ENCODE measurements at places on chromosomes 16 and 17.

DNA sequence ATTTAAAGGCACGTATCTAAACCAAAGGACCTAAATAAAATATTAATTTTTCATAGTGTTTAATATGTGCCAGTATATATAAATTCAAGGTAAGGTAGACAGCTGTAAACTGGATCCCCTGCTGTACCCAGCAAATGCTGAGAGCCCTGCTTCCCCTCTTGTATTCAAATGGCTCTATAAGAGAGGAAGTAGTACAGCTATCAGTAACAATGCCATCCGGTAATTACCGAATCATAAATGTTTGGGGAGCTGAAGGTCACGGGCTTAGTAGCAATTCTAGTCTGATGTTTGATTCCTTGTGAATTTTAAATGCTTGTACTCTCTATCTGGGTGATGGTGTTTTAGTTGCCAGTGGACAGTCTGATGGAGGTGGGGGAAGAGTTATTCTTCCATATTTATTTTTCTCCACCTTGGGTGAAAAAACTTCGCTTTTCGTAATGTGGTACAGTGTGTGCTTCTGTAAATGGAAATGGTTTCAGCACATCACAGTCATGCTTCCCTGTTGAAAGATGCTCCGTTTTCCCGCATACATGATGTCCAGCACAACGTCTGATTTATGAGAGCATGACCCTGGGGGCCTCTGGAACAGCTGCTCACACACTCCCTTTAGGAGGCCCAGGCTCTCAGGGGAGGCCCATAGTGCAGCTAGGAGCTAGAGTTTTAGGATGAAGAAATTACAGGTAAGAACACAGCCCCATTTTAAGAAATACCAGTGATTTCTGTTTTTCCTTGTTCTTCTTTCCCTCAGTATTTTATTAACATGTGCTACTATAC is 423.9 kb downstream of the WWOX start:
- no peak for DNase-seq

DNA sequence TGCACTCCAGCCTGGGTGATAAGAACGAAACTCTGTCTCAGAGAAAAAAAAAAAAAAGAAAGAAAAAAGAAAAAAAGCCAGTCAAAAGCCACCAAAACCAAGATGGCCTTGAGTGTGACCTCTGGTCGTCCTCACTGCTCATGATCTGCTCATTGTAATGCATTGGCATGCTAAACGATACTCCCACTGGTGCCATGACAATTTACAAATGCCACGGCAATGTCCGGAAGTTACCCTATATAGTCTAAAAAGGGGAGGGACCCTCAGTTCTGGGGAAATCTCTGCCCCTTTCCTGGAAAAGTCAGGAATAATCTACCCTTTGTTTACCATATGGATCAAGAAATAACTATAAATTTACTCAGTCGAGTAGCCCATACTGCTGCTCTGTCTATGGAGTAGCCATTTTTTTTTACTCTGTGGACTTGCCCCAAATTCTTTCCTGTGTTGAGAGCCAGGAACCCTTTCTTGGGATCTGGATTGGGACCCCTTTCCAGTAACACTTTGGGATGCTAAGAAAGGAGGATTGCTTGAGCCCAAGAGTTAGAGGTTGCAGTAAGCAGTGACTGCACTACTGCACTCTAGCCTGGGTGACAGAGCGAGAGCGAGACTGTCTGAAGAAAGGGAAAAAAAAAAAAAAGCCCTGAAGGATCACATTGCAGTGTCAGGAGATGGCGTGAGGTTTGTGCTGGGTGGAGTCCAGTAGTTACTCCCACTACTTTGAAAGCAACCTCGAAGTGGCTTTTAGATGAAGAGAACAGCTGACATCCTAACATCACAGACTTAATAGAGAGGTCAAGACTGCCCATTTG is 3.7 kb upstream of the TMEM231 start:
- DNase-seq, result no peak

GRCh38 chr16:82641336-82641984 is 14.7 kb downstream of the CDH13 start:
- no peak for DNase-seq

DNA sequence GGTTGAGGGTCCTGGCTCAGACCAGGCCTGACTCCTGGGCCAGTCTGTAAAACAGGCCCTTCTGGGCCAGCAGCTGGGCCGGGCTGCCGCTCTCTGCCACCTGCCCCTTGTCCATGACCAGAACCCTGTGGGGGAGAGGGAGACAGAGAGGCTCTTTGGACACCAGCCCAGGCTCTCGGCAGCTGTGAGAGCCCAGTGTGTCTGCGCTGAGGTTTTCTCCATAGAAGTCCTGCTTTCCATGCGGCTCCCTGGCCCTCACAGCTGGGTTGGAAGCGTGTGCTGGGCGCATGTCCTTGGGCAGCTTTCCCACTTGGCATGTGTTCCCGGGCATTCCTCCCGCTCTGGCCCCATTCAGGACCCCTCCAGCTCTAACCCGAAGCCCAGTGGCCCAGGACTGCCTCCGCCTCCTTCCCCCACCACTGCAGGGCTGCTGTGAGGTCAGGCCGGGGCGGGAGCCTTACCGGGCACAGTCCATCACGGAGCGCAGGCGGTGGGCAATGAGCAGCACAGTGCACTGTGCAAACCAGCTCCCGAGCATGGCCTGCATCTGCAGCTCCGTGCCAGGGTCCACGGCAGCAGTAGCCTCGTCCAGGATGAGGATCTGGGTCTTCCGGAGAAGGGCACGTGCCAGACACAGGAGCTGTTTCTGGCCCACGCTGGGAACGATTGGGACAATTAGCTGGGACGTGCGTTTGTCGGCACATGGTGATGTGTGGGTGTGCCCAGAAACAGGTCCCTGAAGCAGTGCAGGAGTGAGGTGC is 73.0 kb downstream of the ABCC6 start:
- no peak for DNase-seq

- DNase-seq, result no peak
Measured at GRCh38 chr17:6492892-6493674, 48.8 kb downstream of the PIMREG start.

GRCh38 chr17:38428643-38429371 is 543 bp downstream of the ARHGAP23 start:
- no peak for DNase-seq

GRCh38 chr16:11658896-11659708 is 9.2 kb upstream of the SNN start:
- no peak for DNase-seq

GRCh38 chr16:79212114-79212791 is 388.3 kb downstream of the MAF start:
- peak; percentile 30 for DNase-seq

DNA sequence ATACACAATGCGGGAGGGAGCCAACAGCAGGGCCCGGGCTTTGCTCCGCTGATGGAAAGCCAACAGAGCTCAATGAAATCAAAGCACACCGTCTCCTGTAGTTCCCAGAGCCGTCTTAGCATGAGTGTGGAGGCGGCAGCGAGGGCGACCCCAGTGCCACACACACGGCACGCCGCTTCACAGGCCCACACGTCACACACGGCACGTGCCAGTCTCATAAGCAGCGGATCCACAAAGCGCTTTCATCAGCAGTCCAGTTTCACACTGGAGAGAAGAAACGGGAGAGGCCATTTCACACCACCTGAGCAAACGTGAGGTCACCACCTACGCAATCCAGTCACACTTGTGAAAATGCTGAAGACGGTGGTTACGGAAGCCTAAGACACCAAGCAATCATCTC is 34.8 kb downstream of the CYB5D2 start:
- DNase-seq, result no peak

Data from neuronal stem cell (in vitro differentiated cells).